ENCODE measurements at places on chromosomes 1 and 21.

GRCh38 chr1:221732052-221732451 lies 9.8 kb downstream of the DUSP10 start:
- DNase-seq, result no peak

- no peak for DNase-seq
These were observed 10.0 kb downstream of the NCF2 start for GRCh38 chr1:183580281-183580682.

DNA sequence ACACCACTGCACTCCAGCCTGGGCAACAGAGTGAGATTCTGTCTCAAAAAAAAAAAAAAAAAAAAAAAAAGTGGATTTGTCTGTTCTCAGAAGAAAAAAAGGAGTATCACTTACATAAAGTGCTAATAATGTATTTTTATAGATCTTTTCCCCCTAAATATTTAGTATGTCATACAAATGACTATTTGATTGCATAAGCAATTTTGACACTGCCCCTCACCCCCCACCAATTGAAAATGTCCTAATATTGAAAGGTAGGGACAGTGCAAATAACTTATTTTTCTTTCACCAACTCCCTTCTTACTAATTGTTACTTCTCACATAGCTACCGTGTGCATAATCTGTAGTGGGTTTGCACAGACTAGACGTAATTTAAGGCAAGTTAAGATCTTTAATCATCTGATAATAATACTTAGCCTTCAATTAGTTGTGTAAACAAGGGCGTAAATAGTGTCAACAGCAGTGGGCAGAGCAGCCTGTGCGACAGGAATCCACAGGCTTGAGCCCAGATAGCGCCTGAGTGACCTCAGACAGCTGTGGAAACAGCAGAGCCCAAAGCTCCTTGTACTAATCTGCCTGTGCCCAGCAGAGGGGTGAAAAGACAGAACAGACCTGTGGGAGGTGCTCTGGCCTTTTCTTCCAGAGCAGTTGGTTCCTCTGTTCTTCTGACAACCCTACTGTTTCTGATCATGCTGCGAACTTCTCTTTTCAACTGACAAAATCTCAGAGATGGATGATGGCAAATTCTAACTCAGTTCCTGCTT lies 4.5 kb upstream of the IER5 start:
- no peak for DNase-seq

DNA sequence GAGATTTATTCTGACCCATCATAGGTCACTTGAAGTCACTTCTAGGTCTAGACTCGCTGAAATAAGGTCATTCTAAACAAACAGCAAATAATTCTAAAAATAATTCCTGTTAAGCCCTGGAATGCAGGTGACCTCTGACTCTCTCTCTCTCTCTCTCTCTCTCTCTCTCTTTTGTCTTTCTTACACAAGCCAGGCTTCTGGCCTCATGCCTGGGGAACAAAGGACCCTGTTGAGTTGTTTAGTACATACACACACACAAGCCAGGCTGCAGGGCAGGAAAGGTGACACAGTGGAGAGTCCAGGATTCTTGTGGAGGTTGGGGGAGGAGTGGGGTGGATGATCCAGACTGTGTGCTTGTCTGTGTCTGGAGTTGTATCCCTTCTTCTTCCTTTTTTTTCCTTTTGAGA lies 4.0 kb upstream of the MEX3A start:
- no peak for DNase-seq

GRCh38 chr1:46396441-46397398 lies 2.6 kb downstream of the FAAH start:
- no peak for DNase-seq

DNA sequence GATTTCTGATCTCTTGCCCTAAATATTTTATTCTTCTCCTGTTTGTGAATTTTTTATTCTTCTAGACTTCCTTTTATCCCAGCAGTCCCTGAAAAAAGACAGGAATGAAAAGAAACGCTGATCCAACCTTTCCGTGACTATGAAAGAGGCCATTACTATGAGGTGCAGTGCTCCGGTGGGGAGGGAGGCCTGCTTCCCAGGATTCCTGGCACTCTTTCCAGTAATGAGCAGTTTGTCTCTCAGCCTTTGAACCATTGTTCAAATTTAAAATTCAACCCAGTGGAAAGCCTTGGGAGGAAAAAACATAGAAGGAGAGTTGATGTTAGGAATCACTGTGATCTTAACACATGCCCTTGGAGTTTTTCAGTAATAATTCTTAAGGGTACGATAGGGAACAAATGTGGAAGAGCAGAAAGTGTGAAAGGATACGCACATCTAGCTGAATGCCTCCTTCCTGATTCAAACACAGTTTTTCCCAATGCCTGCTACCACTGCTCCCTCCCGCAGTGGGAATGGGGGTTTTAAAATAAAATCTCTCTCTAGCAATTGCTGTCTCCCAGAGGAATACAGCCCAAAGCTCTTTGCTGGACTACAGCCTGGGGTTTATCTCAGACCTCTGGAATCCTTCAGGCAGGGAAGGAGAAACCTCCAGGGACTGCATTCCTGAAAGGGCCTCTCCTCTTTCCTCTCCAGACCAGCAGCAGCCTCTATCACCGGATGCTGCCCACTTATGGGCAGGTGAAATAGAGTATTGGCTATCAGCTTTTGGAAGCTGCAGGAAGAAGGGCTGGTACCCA lies 6.1 kb downstream of the IER5 start:
- no peak for DNase-seq

- no peak for DNase-seq
These were observed 1.1 kb upstream of the SLC2A7 start for GRCh38 chr1:9027307-9027706.

GRCh38 chr1:15799004-15799867 lies 8.2 kb downstream of the UQCRHL start:
- DNase-seq, result no peak

DNA sequence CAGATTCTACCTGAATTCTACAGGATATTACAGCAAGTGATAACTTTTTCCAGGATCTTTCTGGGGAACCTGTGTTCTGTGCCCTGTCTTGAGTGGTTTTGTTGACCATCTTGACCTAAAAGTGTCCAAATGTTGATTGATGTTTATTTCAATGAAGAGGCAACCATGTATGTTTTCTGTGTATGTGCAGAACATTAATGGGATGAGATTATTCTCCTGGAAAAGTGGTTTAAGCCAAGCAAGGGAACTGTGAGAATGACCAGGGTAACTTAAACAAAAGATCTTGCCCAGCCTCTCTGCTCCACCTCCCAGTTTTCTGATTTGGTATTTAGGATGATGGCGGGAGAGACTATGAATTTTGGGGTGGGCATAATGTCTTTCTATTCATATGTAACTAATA lies 1.0 kb upstream of the SAMD13 start:
- DNase-seq, result no peak

- DNase-seq, result no peak
These were observed 353.0 kb downstream of the TGFB2 start for GRCh38 chr1:218698141-218698540.

DNA sequence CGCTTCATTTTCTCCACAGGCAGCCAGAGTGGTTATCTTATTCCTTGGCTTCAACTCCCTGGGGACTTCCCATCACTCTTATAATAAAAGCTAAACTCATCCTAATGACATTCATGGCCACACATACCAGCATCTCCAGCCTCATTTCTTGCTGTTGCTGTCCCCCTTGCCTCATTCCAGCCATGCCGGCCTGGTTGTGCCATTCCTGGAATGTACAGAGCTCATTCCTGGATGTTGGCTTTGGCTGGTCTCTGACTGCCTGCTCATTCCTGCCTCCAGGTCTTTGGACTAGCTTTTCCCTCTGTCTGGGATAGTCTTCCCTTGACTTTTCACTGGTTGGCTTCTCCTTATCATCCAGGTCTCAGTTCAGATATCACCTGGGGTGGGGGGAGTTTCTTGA lies 2.4 kb upstream of the PEF1 start:
- DNase-seq, result no peak

DNA sequence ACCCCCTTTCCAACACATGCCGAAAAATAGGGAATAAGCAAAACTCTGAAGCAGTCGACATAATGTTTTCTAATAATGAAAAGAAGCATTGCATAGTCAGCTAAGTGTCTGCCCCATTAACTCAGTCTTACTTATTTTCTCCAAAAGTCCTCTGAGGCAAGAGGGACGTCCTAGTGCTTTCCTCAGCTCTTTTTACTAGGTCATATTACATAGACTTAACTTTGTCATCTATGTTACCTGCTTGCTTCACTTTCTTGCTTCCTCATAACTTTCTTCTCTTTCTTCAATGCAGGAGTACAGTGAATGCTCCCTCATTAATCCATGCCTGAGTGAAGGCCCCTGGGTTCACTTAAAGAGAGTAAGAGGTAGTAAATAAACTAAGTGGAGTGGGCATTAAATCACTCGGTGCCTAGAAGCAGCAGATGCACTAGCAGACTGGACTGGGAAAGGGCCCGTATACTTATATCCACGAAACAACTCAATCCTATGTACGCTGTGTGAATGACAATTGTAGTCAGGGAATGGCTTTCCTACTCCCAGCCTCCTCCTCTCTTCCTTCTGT lies 210.5 kb upstream of the SPAG17 start:
- no peak for DNase-seq

DNA sequence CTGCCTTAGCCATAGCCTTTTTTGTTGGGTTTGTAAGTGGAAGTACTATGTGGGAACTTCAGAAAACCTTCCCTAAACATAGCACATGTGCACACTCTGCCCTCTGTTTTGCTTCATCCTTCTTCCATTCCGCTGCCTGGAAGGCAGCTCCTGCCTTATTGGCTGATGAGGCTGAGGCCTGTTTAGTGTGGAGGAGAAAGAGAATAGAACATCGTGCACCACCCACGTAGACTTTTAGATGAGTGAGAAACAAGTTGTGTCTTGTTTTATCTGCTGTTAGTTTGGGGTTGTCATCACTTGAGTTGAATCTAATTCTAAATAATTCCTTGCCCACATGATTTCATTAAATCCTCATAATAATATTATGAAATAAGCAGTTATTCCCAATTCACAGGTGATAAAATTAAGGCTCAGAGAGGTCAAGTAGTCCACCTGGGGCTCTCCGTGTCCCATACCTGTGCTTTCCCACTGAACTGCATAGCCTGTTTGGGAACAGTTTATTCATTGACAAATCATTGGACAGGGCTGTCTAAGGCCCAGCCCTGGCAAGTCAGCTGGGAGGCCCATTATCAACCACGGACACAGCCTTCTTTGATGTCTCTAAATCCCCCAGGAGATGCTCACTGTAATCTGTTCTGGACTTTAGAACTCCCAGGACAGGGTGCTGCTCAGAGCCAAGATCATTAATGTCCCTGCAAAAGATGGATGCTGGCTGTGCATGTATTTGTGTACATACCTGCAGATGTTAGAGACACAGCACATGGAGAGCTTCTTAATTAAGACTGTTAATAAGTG lies 93.0 kb downstream of the ABCA4 start:
- DNase-seq, result no peak

Measured in stimulated activated CD4-positive, alpha-beta T cell treated with anti-CD3 and anti-CD28 coated beads, Interleukin-15, amount 100 ng/mL, for 1 hour (primary cell).